Hematopoietic multipotent progenitor cell treated with erythropoietin and hydrocortisone succinate and interleukin-3 and kit ligand, for 8 days (in vitro differentiated cells): ENCODE measurements at places on chromosomes 12 and 14.

- DNase-seq, result no peak
These were observed 59.7 kb downstream of the LGMN start for GRCh38 chr14:92688434-92689375.

DNA sequence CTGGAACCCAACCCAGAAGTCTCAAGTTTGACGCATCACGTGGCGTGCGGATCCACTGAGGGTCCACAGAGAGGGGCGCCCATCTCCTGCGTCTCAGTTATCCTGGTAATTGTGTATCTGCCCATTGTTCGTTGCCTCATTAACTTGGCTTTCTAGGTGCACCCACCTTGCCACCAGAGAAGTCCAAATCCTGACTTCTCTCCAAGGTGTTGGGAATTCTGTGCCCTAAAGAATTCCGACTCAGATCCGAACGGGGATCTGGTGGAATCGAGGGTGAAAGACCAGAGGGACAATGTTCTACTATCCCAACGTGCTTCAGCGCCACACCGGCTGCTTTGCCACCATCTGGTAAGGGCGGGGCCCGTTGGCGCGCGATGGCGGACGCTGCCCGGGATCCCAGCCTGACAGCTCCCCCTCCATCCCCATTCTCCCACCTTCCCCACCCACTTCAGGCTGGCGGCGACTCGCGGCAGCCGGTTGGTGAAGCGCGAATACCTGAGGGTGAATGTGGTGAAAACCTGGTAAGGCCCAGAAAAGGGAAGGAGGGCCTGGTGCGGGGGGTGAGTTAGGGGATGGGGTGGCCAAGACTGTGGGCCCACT, 481 bp downstream of the REC8 start:
- DNase-seq, result peak; percentile 36

- no peak for DNase-seq
These were observed 2.1 kb downstream of the VASH1 start for GRCh38 chr14:76763096-76764041.

GRCh38 chr14:104287301-104288009, 149.1 kb downstream of the KIF26A start:
- no peak for DNase-seq

DNA sequence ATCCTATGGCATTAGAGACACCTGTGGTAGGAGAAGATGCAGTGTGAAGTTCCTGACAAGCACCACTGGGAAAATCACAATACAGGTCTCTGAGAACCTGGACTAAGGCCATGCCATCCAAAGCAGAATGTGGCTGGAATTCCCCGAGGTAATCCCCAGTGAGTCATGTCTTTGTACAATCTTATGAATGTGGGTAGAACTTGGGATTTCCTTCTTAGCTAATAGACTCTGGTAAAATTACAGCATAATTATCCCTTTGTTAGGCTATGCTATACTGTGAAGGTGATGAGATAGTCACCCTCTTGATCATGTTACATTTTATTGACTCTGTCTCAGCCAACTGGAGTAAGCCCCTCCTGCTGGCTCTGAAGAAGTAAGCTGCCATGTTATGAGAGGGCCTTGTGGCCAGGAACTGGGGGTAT, 224.3 kb upstream of the DCN start:
- no peak for DNase-seq

DNA sequence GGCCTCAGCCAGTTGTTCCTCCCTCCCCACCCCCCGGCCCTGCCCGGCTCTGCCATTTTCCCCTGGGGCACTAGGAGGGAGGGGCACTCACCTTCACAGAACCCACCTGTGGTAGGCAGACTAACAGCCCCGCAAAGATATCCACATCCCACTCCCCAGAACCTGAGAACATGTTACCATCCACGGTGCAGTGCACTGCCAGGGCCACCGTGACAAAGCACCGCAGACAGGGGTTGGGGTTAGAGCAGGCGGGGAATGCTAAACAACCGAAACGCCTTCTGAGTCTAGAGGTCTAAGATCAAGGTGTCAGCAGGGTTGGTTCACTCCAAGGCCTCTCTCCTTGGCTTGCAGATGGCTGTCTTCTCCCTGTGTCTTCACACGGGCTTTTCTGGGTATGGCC, 57.4 kb upstream of the NCOR2 start:
- no peak for DNase-seq

- DNase-seq, result no peak
These were observed 11.5 kb downstream of the TCL1B start for GRCh38 chr14:95697764-95698163.

- no peak for DNase-seq
These were observed 54.5 kb downstream of the DAD1 start for GRCh38 chr14:22534547-22534946.

- no peak for DNase-seq
These were observed 282.3 kb upstream of the DIO2 start for GRCh38 chr14:80493620-80494019.

DNA sequence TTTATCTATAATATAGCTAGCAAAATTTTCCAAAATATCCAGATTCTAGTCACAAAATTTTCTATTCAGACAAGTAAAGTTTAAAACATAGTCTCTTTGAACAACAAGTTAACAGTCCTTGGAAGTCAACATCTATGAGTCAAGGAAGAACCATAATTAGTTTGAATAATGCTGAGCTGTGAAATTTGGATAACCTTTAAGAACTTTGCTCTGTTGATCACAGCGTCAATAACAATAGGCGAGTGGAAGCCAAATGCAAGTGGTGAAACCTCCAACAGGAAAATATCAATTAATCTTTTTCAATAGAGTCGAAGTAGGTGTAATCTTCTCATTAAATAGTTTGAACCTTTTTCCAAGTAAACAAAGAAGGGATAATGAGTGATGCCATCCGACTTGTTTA, 466.6 kb downstream of the FOXG1 start:
- no peak for DNase-seq

DNA sequence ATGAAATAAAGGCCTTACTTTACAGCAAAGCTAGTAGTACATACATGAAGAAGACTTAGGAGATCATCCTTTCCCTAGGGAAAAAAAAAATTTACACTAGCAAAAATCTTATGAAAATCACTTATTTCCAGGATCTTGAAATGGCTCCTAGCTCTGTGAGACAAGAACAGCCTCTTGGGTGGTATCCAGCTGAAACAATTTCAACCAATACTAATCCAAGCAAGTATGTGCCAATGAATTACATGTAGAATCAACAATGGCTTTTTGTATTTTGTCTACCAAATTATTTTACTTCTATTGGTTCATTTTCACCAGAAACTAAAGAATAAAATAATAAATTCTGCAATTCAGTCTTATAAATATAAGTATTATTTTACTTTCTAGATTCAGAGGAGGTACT, 2.7 kb upstream of the SLCO1A2 start:
- no peak for DNase-seq

DNA sequence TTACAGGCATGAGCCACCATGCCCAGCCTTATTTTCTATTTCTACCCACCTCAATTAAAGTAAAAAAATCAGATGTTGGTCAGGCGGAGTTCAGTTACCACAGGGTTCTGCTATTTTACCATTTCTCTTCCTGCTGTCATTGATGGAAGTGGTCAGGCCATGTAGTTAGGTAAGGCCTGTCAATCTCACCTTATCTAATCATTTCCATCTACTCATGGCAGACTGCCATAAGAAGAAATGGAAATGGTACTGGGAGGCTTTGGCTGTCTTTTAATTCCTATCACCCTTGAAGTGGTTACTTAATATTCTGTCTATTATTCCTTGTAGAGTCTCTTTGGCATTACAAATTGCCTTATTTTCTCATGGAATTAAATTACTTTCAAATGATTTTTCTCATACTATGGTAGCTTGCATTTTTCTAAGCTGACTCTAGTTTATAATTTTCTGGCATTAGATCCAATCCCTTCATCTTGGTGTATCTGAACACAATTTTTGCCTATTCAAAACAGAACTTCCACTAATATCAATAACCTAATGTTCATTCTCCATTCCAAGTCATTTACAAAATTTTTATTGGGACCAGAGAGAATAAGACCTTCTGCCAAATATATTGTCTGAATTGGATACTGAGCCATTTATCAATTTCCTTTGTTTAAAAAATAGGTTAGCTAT, 198.7 kb downstream of the DACT1 start:
- DNase-seq, result no peak

GRCh38 chr14:72104011-72104613, 171.9 kb downstream of the RGS6 start:
- DNase-seq, result peak; percentile 44

GRCh38 chr12:127459687-127460086, 807.3 kb upstream of the TMEM132C start:
- DNase-seq, result no peak

- DNase-seq, result peak; percentile 85
These were observed 53.8 kb downstream of the SSH1 start for GRCh38 chr12:108803428-108804105.

DNA sequence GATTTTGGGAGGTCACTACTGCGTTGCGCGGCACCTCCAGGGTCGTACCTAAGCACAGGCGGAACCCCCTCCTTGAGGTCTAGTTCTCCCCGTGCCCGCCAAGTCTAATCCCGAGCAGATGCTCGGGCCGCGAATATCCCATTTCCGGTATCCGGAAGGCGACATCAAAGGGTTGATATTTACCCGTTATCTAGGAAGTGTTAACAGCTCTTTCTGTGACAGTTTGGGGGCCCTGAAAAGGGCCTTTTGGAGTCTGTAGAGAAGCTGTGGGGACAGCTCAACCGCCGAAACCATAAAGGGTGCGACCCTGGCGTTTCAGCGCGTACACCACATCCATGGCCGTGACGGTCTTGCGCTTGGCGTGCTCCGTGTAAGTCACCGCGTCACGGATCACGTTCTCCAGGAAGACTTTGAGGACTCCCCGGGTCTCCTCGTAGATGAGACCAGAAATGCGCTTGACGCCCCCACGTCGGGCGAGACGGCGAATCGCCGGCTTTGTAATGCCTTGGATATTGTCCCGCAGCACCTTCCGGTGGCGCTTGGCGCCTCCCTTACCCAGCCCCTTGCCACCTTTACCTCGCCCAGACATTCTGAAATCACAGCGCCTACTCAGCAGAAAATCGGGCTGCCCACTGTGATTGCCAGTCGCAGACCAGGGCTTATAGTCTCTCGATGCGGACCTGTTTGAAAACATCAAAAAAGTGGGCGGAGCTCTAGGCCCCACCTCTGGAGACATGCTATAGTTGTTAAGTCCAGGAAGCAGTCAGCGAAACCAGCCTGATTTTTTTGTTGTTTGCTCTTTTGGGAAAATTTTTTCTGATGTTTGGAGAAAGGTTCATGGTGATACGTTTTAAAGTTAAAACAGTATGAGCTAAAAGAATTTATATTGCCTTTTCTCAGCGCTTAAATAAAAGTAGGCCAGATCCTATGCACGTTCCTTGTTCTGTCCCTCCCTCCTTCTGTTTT, 32.5 kb downstream of the WBP11 start:
- DNase-seq, result peak; percentile 95

- DNase-seq, result no peak
These were observed at the start of gene MMP17 for GRCh38 chr12:131827961-131828534. TSS of gene MMP17 (plus strand) at chr12:131828393. CDS start at chr12:131828495, 102 bp downstream.

DNA sequence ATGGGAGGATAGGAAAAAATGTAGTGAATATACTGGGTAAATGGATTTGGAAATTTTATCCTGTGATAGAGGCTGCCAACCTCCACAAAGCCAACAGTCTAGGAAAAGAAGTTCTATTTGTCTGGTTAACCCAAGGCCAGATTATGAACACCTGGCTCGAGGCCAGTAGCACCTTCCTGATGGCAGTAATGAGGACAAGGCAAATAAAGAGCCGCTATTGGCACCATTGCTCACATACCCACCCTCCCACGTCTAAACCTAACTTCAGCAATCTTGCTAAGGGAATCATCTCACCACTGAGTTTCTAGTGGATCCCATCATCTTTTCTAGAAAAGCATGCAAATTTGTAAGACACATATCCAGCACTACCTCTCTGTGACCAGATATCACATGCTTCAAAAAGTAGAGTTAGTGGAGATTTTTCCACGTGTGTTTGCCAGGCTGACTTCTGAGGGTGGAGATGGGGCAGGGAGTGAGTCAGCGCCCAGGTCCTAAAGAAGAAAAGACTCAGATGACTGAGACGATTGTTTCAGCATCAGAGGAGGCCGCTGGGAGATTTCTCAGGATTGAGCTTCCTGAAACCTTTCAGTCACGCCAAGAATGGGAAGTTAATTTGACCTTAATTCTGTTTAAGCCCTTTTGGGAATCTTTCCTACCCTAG, 362.9 kb downstream of the EMP1 start:
- no peak for DNase-seq

GRCh38 chr12:62736596-62736995, 198.4 kb downstream of the PPM1H start:
- DNase-seq, result no peak

DNA sequence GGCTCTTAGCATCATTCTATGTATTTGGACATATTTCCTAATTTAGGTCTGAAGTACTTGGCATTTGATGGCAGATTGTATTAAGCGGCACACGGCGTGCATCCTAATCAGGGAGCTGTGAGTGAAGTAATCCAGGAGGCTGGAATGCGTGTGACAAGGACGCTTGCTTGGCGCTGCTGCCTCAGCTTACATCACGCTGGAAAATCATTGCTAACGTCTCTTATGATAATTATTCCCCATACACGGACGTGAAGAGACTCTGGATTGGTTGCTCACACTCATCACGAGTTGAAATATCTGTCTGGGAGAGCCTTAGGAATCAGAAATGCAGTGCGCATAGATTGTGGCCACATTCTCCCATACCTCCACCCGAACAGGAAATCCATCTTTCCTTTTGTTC, 85.3 kb downstream of the FBXW8 start:
- DNase-seq, result no peak

GRCh38 chr12:19712041-19712440, 272.7 kb downstream of the AEBP2 start:
- no peak for DNase-seq

GRCh38 chr14:68409387-68409786, 383.5 kb downstream of the ZFP36L1 start:
- DNase-seq, result no peak

- DNase-seq, result no peak
These were observed 314.9 kb downstream of the NUAK1 start for GRCh38 chr12:105823810-105824209.

DNA sequence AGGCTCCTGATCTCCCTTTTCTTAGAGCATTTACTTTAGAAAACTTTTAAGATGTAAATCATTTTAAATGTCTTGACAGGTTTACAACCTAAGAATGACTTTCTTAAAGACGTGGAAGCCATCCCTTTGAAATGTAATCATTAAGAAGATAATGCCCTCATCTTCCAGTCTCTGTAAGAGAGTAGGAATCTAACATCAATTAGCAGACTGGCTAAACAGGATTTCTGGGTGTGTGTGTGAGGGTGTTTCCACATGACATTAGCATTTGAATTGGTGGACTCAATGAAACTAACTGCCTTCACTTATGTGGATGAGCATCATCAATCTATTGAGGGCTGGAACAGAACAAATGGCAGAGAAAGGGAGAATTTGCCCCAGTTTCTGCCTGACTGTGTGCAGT, 329.5 kb downstream of the RPL10L start:
- no peak for DNase-seq

GRCh38 chr14:74988993-74989392, 13.7 kb upstream of the EIF2B2 start:
- DNase-seq, result no peak

- DNase-seq, result no peak
These were observed 63.7 kb downstream of the SH2B3 start for GRCh38 chr12:111469401-111469800.

DNA sequence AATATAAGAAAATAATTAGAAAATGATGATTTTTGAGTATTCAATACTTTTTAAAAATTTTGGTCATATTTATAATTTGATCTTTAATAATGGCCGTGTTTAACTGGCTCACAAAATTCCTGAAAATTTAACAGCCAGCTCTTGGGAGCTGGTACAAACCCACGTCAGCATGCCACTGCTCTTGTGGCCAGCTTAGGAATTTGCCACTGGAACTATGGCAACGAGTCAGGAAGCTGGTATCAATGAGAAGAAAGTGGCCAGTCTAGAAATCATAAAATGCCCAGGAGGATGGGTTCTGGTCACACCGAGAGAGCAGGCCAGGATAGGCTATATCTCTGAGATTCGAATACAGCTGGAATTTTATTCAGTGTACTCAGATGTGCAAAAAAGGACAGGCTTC, 72.2 kb upstream of the PLEKHG3 start:
- no peak for DNase-seq
